ENCODE measurements at places on chromosomes 6 and 20.

DNA sequence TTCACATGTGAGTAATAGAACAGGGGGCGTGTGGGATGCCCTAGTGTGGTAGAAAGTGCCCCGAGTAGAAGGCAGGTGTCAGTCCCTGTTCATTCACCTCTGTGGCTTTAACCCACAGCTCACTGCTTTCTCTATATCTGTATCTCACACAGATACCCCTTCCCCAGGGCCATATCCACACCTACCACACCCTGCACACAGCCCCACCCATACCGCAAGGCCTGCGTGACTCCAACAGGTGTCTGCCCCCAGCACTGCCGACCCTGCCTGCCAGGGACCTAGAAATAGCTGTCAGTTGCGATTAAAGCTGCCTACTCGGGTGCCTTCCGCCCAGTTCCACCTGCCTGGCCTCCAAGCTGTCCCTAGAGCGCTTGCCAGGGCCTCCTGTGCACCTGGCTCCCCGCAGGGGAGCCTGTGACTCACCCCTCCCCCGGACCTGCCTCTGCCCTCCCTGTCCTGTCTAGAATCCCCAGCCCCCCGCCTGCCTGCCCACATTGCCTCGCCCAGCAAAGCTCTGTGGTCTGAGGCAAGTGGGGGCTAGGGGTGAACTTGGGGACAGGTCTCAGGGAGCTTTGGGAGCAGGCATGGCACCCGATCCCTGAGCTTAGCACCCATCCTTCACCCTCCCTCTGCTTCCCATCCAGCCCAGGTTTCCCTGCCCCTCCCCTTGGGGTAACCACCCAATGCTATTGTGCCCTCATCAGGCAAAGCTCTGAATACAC, 38.3 kb upstream of the ID1 start:
- peak; percentile 57 for DNase-seq

- no peak for DNase-seq
These were observed 12.4 kb upstream of the CPNE5 start for GRCh38 chr6:36851626-36852025.

- no peak for DNase-seq
These were observed 230.9 kb upstream of the MOCS1 start for GRCh38 chr6:40165036-40165709.

DNA sequence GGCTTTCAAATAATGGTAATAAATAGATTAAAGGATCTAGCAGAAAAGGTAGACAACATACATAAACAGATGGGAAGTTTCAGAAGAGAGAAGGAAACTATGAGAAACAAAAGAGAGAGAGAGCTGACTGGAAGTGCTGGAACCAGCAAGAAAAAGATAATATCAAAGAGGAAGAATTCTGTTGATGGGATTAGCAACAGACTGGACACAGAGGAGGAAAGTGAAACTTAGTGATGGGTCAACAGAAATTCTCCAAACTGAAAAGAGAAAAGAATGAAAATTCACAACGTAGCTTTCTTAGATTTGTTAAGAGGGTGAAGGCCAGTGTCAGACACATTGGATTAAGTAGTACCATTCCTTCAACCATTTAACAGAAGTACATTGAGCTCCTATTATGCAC, 48.3 kb upstream of the SIRPA start:
- no peak for DNase-seq

DNA sequence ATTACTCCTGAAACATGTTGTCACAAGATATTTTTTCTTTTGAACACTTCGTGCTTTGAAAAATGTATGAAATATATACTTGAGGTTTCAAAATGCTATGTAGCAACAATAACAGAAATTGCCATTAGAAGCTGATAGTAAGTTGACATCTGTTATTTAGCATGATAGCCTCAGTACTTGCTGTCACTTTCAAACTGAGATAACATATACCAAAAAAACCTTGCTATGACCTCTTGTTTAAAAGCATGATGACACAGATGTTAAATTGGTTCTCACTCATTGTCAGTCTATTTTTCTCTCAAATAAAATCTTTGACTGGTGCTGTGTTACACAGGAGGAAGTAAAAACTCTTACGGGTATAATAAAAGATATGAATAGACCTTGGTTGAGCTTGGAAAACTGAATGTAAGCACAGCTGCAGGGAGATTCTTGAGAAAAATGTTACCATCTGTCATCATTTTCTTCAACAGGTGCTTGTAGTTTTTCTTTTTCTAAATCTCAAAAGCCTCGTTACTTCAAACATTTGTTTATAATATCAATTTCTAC, 18.6 kb downstream of the MOXD1 start:
- no peak for DNase-seq

DNA sequence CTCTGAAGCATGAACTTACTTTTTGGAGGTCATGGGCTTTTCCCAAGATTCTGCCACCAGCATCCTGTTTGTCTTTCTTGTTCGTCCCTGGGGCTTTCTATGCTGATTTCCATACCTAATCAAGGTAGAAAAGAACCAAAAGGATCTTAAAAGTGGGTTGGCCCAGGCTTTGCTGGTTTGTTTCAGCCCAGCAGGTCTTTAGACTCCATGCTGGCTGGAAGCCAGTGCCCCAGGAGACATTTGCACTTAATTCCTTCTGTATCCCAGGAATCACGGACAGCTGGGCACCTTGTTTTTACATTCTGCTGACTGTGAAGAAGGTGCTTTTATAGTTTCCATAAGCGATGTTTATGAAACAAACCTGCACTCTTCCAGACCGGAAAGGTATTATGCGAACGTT, 195.9 kb downstream of the CDH4 start:
- no peak for DNase-seq

DNA sequence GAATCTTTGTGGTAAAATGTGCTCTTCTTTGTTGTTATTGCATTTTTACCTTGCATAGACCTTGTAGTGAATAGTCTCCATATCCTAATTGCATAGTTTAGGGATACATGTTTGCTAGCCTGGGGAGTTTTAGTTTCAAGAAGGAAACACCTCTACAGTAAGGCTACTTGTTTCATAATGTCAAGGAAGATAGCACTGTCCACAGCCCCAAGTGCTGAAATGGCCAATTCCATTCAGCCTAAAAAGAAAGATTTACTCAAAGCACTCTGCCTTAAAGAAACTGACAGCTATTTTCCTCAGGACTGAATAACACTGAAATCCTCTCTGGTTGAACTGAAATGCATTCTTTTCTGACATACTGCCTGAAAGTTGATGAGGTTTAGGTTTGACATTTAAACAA, 2.6 kb downstream of the HCRTR2 start:
- DNase-seq = no peak

GRCh38 chr20:16209951-16210361, 363.3 kb downstream of the KIF16B start:
- no peak for DNase-seq

GRCh38 chr20:52936351-52937340, 35.5 kb upstream of the TSHZ2 start:
- no peak for DNase-seq

GRCh38 chr6:21885532-21886114, 292.1 kb downstream of the SOX4 start:
- DNase-seq = no peak

DNA sequence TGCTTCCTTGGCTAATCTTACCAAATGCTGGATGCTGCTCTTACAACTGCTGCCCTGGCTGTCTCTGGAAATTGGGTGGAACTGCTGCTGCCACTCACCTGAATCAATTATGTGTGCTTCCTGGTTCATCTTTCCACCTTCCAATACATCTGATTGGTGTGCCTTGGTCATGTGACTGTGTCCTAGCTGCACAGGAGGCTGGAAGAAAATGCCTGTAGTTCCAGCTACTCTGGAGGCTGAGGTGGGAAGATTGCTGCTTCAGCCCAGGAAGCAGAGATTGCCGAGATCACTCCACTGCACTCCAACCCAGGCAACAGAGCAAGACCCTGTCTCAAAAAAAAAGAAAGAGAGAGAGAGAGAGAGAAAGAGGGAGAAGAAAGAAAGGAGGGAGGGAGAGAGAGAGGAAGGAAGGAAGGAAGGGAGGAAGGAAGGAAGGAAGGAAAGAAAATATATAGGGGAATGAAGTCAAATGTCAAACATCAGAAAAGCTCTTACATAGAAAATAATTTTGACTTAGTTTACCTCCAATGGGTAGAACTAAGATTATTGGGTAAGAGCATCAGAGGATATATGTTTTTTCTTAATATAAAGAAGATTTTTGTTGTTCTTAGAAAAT, 14.1 kb upstream of the PPARD start:
- peak; percentile 76 for DNase-seq

GRCh38 chr20:49706630-49707091, 7.0 kb downstream of the B4GALT5 start:
- DNase-seq = no peak

GRCh38 chr6:134009876-134010275, 42.5 kb downstream of the SLC2A12 start:
- no peak for DNase-seq

DNA sequence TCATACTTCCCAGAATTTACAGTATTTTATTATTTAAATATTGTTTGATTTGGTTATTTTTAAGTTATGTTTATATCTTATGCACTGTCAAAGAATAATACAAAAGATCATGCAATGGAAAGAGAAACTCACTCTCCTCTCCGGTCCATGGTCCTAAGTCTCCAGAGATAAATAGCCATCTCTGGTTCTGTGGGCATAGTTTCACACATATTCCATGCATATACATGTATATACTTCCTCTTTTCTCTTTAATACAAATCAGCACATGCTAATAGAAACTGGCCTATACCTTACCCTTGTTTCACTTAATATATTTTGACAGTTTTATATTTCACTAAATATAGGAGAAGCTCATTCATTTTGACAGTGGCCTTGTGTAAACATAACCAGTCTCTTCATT, 901.7 kb upstream of the CITED2 start:
- no peak for DNase-seq

DNA sequence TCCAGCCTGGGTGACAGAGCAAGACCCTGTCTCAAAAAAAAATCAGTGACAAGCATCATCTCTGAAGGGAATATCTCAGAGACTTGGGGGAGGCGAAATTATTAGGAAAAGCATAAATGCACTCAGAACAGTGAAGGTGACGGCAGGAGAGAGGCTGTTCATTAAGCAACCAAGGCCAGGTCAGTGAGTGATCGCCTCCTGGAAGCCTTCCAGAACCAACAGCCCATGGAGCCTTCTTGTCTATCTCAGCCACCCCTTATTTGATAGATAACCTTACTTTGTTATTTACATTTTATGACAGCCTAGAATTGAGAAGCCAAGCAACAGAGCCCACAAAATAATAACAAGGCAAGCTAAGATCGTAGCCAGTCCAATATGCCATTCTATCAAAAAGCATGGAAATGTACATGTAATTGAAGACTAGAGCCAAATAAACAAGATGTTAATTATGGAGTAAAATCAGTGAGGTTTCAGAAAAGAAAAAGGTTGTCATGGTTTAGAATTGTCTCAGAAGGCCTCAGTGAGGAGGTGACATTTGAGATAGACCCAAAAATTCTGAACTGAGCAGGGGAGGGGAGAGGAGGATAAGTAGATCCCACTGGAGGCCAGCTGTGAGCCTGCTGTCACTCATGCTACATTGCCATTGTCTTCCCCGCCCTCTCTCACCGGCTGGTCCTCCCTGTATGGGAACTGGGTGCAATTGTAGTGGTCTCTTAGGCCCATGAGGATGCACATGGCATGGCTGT, 17.8 kb downstream of the BNIP5 start:
- no peak for DNase-seq

GRCh38 chr6:152605342-152605741, 31.8 kb downstream of the SYNE1 start:
- DNase-seq = no peak

DNA sequence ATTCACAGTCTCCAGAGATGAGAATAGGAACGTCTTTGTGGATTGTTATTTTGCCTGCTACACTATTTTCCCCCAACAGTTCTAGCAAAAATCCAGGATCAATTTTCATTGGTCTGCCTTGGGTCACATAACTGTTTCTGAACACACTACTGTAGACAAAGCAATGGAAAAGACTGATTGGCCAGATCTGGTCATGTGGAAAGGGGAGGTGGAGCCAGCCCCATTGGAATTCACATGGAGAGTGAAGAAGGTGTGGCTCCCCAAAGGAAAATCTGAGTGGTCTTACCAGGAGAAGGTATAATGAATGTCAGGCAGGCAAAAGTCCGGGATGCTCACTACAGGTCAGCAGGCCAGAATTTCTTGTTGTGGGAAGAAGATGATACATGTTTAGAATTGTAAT, 9.5 kb upstream of the TP53RK start:
- DNase-seq = no peak

GRCh38 chr6:35048631-35049083, 92.5 kb downstream of the TCP11 start:
- no peak for DNase-seq

GRCh38 chr6:23173234-23173633, 603.9 kb downstream of the HDGFL1 start:
- no peak for DNase-seq

DNA sequence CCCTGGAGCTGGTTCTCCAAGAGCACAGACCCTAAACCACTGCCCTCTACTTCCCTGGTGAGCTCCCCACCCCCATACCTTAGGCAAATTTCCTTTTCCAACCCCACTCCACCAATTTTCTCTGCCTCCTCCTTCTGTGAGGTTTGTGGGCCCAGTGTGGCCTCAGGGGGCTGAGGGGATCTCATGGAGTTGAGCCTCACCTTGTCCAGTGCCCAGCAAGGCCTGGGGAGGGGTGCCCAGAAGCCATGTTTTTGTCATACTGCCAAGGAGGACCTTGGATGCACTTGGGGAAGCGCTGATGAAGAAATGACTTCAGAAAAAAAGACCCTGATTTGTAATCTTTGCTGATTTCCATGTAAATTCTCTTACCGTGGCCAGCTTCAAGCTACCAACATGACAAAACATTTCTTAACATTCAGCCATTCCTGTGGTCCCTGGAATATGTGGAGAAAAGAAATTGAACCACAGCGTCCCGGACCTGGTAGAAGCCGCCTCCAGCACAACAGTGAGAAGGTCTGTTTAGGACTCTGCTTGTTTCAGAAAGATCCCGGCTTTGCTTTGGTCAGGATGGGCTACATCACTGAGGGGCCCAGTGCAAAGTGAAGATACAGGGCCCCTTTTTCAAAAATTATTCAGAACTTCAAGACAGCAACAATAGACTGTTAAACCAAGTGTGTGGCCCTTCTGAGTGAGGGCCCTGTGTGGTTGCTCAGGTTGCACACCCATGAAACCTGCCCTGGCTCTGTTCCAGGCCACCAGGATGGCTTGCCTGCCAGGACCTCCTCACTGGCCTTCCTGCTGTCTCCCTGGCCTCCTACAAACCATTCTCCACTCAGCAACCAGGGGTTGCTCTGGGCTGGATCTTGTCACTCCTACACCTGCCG, 52.5 kb downstream of the CHMP4B start:
- DNase-seq = no peak

DNA sequence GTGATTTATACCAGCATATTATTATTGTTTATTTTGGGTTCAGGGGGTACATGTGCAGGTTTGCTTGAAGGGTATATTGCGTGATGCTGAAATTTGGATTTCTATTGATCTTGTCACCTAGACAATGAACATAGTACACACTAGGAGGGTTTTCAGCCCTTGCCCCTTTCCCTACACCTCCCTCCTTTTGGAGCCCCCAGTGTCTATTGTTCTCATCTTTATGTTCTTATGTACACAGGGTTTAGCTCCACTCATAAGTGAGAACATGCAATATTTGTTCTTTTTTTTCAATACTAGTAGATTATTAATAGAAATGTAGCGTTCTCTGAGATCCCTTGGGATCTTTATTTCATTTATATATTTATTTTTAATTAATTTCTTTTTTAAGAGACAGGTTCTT, 79.2 kb upstream of the MRAP2 start:
- DNase-seq = no peak

GRCh38 chr6:31922942-31923341, 4.6 kb upstream of the C2 start:
- no peak for DNase-seq

All from LoVo (cell line).